Fibroblast of skin of abdomen (primary cell): ENCODE measurements at places on chromosomes 2 and 18.

GRCh38 chr2:47850198-47850597 is 56.1 kb downstream of the FBXO11 start:
- DNase-seq, result no peak

- DNase-seq, result no peak
Measured at GRCh38 chr2:221477714-221478484, 94.2 kb downstream of the EPHA4 start.

- DNase-seq, result no peak
Measured at GRCh38 chr2:218710334-218710686, 325 bp upstream of the TTLL4 start.

GRCh38 chr2:210250622-210251021 is 25.4 kb upstream of the ACADL start:
- DNase-seq, result no peak

DNA sequence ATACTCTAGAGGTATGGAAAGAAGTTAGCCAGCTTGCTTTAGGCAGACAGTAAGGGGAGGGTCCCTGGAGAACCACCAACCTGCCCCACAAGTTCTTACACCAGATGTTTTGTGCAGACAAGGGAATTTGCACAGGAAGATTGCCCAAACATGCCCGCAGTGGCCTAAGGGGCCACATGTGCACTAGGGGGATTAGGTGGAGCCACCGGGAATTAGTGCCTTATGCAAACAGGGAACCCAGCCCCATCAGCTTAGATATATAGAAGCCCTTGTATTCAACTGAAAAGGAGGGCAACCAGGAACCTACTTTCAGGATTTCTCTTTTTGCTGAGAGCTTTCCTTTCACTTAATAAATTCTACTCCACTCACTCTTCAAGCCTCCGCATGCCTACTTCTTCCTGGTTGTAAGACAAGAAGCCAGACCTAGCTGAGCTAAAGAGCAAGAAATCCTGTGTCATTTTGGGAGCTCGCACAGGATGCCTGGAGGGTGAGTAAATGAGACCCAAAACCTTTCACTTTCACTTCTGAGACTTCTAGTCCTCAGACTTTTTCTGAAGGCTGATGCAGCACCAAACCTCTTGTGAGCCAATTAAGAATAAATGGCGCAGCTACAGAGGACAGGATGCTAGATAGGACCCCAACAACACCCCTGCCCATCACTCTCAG is 146.3 kb downstream of the GCA start:
- no peak for DNase-seq

DNA sequence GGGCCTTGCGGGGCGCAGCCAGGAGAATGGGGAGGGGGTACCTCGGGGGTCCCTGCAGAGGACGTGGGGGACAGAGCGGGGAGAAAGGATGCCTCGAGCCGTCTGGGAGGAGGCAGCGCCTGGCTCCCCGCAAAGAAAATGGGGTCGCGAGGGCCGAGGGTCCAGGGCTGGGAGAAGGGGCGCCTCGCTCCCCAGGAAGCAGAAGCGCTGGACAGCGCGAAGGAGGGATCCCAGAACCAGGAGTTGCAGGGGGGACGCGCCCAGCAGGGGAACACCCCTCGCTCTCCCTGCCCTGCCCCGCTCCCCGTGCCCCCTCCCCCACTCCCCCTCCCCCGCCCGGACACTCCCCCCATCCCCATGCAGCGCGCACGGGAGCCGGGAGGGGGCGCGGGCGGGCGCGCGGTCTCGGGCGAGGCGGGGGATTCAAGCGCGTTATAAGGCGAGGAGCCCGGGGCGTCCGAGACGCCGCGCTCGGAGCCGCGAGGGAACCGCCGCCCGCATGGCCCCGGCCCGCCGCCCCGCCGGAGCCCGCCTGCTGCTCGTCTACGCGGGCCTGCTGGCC is at the start of gene ERFE:
Gene ERFE, plus strand, starts transcription at position 462 of the 562 bp plus-strand sequence. Its CDS starts 38 bp downstream, at position 500.
- DNase-seq, result peak; percentile 50

DNA sequence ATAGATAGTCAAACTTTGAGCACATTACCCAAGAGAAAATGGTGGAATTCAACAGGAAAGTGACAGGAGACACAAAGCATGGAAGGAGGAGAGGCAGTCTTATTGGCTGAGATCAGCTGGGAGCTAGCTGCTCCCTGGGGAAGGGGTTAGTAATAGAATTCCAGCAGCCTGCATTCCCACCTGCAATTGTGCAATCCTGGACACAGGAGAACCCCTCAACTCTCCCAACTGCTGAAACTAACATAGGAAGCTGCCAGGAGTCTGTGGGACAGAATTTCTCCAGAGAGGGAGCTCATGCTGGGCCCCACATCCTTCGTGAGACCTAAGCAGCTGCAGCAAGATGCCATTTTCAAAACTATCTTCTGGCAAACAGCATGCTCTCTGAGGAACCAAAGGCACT is 69.8 kb upstream of the ACVR1C start:
- peak; percentile 76 for DNase-seq

GRCh38 chr2:81266106-81266505 is 961.6 kb upstream of the LRRTM1 start:
- peak; percentile 0 for DNase-seq

DNA sequence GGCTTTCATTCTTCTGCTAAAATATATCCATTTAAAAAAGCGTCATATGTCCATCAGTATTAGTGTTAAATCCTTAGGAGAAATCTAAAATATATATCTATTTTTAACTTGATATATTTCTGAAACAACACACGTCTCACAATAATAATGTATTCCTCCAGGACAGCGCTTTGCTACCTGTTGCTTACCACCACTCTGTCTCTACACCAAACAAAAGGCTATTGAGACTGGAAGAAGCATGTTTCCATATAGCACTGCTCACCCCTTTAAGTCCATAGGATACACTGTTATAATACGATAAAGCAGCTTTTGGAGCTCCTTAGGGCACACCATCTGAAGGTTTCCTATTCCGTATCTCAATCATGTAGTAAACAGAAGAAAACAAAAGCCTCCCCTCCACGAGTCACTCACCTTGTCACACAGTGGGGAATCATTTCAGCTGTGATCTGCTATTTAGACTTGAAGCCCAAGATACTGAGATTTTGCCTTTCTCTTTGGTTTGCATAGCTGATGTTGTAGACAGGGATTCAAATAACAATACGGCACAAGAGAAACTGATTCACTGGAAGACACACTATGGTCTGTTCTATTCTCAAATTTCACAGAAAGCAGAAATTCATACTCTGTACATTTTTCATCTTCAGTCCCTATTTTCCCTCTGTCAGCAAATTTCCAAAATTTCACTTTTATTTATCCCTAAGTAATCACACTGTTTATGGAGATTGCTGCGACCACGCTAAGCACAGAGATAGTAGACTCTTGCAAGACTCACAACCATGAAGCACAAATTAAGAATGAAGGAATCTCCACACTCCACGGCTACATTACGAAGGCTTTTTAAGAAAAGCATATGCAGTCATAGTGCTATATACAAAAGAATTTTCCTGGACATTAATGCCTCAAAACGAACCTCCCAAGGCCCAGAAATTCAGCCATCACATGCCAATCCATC is 187.1 kb downstream of the TCF4 start:
- DNase-seq, result peak; percentile 44

DNA sequence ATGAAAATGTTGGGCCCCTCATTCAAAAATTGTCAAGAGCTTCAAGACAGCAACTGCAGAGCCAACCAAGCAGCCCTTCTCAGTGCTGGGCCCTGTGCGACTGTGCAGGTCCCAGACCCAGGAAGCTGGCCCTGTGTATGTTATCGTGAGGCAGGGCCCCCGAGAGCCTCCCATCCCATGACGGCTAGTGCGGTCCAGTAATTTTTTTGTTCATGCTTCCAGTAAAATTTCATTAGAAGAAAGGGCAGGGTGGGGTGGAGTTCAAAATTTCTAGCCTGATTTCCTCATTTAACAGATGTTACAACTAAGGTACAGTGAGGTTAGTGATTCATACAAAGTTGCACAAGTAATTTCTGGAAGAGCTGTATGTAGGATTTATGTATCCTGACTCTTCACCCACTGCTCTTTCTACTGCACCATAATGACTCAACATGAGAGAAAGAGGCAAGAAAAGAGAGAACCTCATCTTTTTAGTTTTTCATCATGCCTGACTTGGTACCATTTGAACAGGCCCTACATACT is 105.5 kb downstream of the ZEB2 start:
- DNase-seq, result peak; percentile 95

DNA sequence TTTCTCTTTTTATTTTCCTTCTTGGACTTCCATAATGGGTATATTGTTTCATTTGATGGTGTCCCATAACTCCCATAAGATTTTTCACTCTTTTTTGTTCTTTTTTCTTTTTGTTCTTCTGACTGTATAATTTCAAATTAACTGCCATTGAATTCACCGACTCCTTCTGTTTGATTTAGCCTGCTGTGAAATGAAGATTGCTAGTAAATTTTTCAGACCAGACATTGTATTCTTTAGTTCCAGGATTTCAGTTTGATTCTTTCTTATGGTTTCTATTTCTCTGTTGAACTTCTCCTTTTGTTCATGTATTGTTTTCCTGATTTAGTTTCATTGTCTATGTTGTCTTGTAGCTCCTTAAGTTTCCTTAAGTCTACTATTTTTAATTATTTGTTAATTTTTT is 87.6 kb upstream of the SPOPL start:
- no peak for DNase-seq

- peak; percentile 20 for DNase-seq
Measured at GRCh38 chr2:209629597-209629996, 142.0 kb upstream of the UNC80 start.

DNA sequence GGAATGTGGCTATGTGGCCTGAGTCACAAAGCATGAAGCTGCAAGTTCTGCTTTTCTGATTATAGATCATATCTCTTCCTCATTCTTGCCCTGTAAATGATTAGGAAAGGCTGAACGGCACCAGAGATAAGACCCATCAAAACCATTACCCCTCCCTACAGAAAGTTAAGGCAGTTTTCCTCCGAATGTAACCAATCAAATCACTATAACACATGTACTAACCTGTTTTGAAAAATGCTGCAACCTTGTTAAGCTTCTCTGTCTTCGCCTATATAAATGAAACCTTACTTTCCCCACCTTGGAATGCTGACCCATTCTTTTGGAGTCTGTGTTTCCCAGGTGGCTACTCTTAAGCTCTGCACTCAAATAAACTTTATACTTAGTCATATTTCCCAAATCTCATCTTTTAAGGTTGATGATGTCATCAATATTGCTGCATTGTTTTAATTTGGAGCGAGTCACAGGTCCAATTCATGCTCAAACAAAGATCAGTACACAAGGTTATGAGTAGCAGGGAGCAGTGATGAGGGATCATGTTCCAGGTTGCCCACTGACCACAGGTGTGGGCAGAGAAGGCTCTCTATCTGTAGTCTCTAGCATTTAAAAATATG is 662.3 kb downstream of the IRS1 start:
- peak; percentile 21 for DNase-seq

GRCh38 chr2:241797441-241798080 is 11.4 kb upstream of the NEU4 start:
- no peak for DNase-seq

- peak; percentile 74 for DNase-seq
Measured at GRCh38 chr2:30410217-30410616, 36.8 kb upstream of the LCLAT1 start.

- no peak for DNase-seq
Measured at GRCh38 chr18:36460854-36461253, 163.3 kb downstream of the FHOD3 start.

DNA sequence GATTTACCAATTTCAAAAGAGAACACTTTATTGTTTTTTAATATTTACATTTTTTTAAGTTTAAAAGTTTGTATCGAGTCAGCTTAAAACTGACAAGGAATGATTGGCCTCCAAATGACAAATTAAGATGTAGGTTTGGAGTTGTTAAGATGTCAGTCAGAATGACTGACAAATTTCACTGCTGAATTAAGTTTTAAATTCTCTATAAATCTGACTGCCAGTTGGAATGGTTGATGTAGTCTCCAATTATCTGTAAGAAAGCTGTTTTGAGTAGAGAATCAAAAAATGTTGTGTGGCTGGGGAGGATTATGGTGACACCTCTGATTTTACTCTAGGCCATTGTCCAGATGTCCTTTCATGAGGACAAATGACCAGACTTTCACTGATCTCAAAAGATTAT is 165.3 kb upstream of the CDH20 start:
- DNase-seq, result no peak

DNA sequence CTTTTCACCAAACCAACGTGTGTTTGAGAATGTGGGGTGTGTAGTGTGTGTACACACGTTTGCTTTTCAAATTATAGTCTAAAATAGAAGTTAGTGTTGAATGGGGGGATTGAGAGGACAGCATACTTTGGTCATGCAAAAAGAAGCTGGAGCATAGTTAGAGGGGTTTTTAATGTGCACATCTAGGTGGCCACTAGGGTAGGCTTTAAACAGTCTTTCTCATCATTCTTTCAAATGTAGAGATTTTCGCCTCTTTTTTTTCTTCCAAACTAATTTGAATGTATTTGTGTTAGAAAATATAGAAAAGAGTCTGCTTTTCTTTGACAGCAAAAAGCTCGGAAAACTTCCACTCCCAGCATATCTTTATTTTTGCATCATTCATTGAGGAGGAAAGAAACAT is 165.2 kb upstream of the MYO3B start:
- DNase-seq, result no peak

DNA sequence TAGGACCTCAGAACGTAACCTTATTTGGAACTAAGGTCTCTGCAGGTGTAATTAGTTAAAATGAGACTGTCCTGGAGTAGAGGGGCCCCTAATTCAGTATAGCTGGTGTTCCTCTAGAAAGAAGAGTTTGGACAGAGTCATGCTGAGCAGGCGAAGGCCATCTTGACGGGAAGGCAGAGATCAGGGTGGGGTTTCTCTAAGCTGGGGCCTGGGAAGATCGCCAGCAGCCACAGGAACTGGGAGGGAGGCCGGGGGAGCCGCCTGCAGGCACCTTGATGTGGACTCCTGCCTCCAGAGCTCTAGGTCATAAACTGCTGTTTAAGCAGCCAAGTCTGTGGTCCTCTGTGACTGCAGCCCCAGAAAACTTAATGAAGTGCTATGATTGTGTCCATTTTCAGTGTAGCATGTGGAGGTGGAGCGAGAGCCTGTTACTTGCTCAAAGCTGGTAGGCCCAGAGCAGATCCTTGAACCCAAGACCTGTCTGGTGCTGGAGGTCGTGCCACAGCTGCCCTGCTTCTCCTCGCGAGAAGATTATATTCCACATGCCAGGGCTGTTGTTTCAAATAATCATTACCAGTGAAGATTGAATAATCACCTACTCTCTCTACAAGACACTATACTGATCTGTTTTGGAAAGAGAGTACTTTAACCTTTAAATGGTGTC is 105.7 kb downstream of the TPO start:
- DNase-seq, result peak; percentile 8
